ENCODE measurements at places on chromosomes 12 and 14. TPM values are rescaled to one million over a fixed set of nuclear protein-coding genes. Genes with fewer than 3 reads are reported as not detected.

DNA sequence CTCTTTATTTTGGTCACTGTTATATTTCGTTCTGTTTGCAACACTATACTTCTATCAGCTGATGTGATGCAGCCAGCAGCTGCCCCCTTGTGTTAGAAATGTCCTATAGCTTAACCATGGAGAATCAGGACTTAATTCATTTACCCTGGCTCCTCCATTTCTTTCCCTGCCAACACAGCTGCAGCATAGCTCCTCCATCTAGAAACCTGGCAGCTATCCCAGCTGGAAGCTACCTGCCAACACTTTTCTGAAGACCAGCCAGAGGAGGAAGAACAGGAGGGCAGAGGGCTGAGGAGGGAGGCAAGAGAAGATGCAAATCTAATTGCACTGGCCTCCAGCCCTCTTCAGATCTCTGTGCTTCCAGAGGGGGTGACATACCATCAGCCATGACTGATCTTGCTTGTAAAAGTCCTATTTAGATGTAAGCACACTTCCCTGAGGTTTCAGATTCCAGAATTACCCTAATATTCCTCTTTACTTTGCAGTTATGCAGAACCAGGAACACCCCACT lies 156.8 kb upstream of the TMEM260 start:
- DNase-seq, result no peak

DNA sequence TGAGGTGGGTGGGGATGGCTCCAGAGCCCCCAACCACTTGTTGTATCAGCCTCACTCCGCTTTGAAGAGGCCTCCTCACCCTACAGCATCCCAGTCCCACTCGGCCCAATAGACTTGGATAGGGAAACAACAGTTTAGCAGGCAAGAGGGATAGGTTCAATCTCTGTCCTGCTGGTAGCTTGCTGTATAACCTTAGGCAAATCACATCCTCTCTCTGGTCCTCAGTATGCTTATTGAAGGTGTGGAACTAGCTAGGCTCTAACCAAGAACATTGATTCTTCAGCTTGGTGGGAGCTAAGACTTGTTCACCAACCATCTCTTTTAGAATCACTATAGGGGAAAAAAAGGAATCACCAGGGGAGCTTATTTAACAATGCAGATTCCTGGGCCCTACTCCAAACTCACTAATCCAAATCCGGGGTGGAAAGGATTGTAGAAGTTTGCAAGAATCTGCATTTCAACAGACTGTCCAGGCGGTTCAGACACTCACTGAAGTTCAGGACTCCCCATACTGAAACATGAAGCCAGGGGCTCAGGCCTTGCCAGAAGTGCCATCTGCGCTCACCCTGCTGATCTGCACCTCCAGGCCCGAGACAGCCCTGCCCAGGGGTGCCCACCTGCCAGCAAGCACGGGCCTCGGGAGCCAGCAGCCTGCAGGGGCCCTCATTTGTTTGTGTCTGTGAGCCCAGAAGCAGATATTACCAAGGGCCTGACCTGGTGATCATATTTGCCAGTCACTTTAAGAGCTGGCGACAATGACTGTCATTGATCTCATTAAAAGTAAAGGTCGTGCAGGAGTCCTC lies 113.0 kb downstream of the ADCK1 start:
- peak; percentile 10 for DNase-seq

- DNase-seq, result no peak
Observed at GRCh38 chr14:37114002-37114401, 58.4 kb downstream of the SLC25A21 start.

The DAD1 gene
- total RNA-seq, result 182 TPM

The NRIP2 gene
- 3.7 TPM for total RNA-seq

DNA sequence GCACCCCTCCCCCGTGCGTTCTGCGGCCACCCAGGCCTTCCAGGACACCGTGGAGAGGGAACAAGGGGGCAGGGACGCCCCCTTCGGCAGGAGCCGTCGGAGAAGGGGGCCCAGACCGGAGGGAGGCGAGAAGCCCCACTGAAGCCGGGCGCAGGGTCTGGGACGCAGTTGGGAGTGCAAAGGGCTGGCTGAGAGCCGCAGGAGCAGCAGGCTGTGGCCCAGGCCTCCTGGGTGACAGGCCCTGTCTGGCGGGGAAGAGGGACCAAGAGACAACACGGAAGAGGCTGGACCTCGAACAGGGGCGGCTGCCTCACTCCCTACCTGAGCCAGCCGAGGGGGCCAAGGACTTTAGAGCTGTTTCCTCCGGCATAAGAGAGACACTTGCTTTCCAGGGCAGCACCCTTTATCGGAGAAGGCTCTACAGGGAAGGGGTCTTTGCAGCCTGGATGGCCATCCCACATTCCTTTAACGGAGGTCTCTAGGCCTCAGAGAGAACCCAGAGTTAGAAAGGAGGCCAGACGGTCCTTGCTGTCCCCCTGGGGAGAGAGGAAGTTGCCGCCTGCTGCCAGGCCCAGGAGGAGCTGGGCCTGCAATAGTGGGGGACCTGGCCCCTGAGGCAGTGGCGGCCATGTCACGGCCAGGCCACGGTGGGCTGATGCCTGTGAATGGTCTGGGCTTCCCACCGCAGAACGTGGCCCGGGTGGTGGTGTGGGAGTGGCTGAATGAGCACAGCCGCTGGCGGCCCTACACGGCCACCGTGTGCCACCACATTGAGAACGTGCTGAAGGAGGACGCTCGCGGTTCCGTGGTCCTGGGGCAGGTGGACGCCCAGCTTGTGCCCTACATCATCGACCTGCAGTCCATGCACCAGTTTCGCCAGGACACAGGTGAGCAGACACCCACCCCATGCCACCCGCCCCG lies 1.3 kb downstream of the DTX1 start:
- DNase-seq, result no peak

GRCh38 chr12:132146772-132147422 lies 2.6 kb downstream of the NOC4L start:
- DNase-seq, result peak; percentile 74

- no peak for DNase-seq
Observed at GRCh38 chr14:24296341-24297157, 3.0 kb downstream of the DHRS1 start.

The IL26 gene
- total RNA-seq, result not detected

GRCh38 chr14:57533214-57533613 lies 39.6 kb upstream of the CCDC198 start:
- DNase-seq, result no peak

DNA sequence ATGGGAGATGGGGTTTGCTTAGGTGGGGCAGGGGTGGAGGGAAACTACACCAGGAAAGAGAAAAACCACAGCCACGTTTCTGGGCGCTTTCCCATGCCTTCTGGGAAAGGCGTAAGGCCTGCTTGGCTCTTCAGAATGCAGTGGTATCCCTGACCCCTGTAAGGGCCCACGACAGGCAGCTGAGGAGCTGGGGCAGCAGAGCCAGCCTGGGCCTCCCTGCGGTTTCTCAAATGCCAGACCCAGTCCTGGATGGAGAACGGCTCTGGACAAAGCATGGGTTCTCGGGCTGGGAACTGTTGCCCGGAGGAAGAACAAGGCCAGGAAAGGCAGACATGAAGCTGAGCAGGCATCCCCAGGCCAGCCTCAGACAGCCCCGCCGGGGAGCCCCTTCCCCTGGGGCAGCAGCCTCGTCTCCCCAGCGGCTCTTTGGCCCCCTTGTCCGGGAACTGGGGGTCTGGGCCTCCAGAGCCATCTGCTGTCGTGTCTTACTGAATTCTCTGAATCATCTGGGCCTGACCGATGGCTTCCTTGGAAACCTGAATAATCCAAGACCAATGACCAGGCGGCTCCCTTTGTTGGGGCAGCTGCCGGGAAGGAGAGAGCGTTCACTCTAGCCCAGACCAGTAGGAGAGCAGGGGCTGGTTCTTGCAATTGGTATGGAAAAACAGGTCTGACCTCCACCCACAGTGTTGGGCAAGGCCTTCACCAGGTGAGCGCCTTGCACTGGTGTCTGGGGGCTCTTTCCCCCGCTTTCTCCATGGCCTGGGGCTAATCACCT lies 64.0 kb upstream of the RIN3 start:
- DNase-seq, result peak; percentile 63
